ENCODE measurements at places on chromosomes 2 and 18.

DNA sequence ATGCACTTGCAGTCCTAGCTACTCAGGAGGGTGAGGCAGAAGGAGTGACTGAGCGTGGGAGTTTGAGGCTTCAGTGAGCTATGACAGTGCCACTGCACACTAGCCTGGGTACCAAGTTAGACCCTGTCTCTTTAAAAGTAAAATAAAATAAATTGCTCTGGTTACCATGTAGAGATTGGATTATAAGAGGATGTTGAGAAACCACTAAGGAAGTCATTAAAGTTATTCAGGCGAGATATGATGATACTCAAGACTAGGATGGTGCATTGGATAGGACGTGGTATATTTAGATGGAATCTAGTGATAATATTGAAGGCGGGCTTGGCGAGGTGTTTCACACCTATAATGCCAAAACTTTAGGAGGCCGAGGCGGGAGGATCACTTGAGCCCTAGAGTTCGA, 50.6 kb downstream of the BMPR2 start:
- no peak for DNase-seq

- DNase-seq = no peak
Observed at GRCh38 chr2:120867290-120868241, 131.9 kb downstream of the GLI2 start.

DNA sequence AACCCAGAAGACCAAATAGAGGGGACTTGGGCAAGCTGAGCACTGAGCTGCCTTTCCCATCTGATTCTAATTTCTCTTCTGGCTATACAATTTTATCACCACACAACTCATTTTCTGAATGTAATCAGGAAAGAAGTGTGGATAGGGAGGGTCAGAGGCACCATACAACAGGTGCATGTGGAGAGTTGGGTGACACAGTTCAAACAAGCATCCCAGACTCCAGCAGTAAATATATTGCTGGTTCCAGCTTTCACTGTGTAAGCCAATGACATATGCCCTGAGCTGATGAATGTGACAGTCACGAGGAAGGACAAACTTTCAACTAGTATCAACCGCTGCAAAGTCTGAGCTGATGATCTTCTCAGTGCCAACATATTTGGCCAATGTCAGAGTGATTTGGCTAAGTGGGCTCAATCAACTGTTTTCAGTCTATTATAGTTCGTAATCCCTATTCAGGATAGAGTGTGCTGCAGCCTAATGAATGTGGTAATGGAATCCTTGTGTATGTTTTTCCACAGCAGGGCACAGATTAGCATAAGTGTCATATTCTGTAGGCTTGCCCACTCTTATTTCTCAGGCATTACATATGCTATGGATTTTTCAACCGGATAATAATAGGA, 109.9 kb upstream of the MEIS1 start:
- no peak for DNase-seq

DNA sequence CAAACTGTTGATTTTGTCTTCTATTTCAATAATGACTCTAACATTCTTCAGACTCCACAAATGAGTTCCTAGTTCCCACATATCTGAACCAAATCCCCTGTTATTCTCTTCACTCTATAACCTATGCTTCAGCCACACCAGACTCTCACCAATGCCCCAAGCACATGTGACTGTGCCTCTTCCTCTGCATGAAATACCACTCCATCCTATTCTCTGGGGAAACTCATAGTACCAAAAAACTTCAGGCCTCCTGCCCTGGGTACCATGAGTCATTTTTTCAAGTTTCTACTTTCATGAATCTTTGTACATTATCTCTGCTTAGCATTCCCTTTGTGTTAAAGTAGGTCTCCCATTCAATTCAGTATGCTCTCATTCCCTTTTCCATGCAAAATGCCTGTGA, 353.2 kb downstream of the ZEB2 start:
- no peak for DNase-seq

DNA sequence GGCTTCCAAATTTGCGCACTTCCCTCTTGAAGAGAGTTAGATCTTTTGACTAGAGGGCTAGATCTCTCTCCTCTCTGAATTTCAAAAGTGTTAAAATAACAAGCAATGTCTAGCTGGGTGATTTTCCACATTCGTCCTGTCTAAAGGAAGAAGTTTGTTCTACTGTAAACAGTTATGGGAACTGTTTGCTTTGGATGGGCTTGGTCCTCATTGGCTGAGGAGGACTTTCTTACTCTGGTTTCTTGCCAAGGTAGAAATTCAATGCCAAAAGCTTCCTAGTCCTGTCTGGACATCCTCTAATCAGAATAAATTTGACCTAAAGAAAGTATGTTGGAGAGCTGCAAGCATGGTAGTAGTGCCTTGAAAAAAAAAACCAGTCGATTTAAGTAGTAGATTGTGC, 47.4 kb upstream of the RAPH1 start:
- no peak for DNase-seq

DNA sequence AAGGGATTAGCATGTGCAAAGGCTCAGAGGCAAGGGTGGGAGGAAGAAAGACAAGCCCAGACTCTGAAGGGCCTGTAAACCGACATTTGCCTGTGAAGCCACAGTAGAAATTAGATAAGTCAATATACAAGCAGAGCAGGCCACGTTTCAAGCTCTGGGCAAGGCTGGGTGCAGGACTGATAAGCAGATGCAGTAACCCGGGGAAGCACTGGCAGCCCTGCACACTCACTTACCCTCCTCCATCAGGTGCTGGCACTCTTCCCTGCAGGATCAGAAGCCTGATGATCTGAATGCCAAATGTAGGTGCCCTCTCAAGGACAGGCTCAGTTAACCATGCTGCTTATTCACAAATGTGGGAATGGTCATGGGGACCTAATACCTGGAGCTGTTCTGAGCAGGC, 46.3 kb upstream of the RAB12 start:
- DNase-seq = no peak

DNA sequence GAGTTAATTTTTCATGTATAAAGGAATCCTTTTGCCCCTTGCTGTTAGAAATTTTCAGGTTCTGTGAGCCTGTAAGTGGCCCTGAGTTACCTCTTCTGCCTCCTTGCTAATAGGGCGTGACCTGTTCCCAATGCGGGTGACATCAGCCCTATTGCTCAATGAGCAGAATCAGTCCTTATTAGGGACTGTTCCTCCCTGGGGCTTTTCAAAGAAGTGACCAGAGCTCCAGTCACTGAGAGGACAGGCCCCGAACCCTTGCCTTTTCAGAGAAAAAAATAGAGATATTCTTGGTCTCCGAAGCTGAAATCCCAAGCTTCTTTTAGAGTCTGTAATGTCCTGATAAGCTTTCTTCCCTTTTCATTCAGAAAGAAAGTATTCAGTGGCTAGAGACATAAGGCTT, 8.2 kb upstream of the APOB start:
- DNase-seq = no peak

- DNase-seq = peak; percentile 36
Observed at GRCh38 chr2:9473308-9473984, 905 bp upstream of the IAH1 start.

- DNase-seq = no peak
Observed at GRCh38 chr2:130864830-130865800, 28.4 kb downstream of the ARHGEF4 start.

DNA sequence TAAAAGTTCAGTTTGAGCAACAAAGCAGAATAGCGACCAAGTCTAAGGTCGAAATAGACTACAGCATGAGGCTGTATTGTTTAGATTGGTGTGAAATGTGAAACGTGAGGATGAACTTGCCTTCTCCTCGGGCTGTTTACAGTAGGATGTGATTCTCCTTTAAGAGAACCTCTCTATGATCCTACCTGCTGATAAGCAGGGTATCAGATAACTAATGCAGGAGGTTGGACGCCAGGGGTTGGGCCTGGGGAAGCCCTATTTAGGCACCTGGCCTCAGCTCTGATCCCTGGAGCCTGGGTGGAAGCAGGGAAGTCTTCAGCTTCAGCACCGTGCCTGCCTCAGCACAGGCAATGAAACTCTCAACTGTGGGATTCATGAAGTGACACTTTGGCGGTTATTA, 11.4 kb downstream of the CRYGD start:
- DNase-seq = no peak

- DNase-seq = no peak
Observed at GRCh38 chr2:101793277-101793969, 95.9 kb downstream of the MAP4K4 start.

DNA sequence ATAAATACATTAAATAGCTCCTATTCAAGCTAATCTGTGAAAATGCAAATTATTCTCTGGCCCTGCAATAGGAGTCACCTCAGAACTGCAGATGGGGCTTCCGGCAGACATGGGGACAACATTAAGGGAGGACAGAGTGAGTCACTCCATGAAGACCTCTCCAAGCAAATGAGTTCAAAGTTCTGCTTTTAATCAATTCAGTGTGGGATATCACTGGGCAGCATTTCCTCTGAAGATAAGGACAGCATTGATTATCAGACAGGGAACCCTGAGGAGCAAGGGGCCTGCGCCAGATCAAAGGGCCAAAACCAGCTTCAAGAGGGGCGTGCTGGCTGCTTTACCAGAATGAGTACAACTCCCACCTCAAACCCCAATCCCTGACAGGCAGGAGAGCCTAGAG, 356.9 kb upstream of the KLHL29 start:
- DNase-seq = no peak

GRCh38 chr2:133044556-133044955, 374.6 kb upstream of the LYPD1 start:
- no peak for DNase-seq

DNA sequence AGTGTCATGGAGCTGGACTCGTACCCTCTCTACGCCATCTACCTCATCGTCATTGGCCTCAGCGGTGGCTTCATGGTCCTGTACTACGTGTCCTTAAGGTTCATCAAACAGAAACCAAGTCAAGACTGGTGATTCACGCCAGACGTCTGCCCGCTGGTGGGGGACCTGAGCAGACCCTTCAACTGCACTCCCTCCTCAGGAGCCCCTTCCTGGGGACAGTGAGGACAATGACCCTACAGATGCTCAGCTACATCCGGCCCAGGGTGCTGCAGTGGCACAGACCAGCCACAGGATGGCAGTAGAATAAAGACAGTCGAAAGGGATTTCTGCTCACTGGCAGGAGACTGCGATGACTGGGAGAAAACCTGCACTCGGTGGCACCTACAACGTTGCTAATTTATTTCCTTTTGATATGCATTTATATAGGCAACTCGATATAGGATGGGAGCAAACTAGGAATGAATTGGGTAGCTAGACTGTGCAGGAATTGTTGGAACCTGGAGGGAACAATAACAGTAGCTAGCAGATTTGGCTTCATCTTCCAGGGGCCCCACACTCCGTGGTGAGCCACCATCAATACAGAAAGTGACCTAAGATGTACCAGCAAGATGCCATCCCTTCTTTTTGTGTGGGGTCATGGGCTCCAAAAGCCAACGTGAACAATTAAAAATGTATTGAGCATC, 39.2 kb downstream of the ABCG8 start:
- DNase-seq = peak; percentile 72

DNA sequence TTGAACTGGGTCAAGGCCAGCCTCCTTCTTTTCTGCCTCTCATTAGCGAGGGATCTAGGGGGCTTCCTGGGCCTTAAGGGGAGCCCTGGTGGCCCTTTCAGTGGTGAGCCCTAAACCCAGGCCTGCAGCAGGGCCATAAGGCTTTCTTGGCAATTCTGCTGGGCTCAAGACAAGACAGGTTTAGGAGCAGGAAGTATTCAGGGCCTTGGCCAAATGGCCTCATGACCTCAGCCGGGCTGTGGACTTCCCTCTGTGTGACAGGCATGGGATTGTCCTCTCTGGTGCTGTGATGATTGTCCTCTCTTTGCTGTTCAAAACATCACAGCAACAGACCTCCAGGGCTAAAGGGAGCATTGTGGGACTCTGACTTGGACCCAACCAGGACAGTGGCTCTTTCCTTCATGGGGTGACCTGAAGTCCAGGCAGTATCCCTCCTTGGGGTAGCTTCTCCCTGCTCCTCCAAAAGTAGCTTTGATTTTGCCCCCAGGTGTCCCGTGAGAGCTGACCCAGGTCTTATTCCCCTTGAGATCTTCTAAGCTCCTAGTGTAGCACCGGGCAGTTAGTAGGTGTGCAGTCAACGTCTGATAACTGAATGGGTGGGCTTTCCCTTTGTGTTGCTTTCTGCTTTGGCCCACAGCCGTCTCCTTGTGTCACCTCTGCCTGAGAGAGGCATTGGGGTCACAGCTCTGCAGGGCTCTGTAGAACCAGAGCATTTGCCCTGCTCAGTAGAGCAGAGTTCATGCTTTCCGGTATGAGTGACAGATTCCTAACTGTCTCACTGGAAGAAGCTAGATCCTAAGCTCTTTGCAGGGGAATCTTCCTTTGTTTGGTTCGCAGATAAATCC, 14.7 kb downstream of the FOSL2 start:
- no peak for DNase-seq

DNA sequence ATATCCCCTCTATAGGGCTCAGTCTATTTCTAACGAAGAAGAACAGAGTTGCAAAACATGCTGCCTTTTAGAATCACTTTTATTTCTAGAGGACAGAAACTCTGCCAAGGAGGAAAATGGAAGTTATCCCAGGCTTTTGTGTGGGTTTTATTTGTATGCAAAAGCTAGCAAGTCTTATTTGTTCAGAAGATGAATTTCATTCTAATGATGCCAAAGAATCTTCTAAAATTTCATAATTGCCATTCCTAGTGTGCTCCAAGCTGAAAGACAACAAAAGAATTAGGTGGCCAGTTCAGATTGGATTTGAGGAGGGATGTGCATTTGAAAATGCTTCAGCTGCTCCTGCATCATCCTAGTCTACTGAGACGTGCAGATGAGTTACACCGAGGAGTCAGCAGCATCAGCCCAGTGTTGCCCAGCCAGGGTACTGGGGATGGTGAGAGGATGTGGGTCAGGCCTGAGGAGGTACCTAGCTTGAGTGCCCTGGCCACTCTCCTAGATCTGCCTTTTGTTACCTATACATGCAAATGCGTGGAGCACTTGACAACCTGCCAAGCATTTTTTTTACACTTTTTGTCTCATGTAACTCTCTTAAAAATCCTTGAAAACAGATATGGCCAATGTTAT, 80.1 kb downstream of the KCNS3 start:
- no peak for DNase-seq

DNA sequence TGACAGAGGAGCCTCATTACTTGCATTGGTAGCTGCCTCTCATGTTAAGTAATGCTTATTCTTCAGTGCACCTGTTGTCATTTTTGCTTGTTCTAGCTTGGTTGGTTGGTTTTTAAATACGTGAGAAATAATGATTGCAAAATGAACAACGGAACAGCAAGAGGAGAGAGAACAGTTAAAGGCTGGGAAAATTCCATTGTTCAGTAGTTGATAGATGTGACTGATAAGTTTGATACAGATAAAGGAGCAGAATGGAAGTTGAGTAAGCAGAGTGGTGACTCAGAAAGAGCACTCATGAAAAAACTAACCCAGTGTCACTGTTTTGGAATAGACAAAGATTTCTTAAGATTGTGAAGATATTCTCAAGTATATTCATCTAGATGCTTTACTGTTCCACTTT, 50.5 kb downstream of the MTA3 start:
- no peak for DNase-seq

GRCh38 chr18:27713738-27714095, 463.2 kb downstream of the CDH2 start:
- DNase-seq = no peak

GRCh38 chr2:230184727-230185578, 34.8 kb downstream of the SP110 start:
- no peak for DNase-seq

All from germinal center (tissue), 1 donor.